ENCODE measurements at places on chromosomes 6 and 20.

DNA sequence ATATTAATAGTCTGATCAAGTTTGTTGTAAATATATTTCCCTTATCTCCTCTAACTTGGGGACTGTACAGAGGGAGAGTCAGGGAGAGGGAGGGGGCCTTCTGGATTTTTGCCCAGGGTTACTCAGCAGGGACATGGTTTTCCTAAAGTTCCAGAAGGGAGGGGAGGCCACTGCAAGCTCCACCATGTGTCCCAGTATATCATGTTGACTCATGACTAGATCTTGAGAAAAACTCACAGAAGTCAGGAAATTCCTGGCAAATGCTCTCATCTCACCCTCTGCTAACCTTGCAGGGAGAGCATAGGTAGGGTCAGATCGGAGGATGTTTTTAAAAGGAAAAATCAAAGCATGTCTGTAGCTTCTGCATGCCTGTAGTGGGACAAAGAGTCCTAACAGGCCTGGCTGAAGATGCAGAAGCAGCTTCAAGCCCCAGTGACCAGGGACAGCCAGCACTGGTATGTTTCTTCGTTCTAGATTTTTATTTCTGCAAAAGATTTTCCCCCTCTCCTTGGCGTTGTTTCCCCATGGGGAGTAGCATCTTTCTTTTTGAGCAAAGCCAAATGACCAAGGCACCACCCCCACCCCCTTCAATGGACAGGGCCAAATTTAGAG lies 272.9 kb upstream of the SUPT3H start:
- no peak for DNase-seq

GRCh38 chr6:138287144-138287955 lies 69.1 kb upstream of the PBOV1 start:
- DNase-seq, result peak; percentile 4

- DNase-seq, result no peak
Observed at GRCh38 chr6:45377043-45377553, 636 bp downstream of the SUPT3H start.

DNA sequence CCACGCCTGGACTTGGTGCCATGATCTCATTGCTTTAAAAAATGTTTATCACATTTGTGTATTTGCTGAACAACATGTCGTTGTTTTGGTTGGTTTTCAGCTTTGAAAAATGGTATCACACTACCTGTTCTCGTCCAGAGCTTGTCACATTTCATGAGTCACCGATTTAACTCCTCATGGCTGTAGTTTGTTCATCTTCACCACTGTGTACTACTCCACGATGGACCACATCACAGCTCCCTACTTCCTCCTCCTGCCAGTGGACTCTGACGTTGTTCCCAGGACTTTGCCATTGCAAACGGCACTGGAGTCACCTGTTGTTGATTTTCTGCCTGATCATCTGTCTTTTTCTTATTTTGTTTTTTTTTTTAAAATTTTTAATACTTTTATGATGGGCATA lies 157.7 kb downstream of the ERMARD start:
- DNase-seq, result no peak

- no peak for DNase-seq
Observed at GRCh38 chr6:34317882-34318498, 69.2 kb upstream of the SMIM29 start.

DNA sequence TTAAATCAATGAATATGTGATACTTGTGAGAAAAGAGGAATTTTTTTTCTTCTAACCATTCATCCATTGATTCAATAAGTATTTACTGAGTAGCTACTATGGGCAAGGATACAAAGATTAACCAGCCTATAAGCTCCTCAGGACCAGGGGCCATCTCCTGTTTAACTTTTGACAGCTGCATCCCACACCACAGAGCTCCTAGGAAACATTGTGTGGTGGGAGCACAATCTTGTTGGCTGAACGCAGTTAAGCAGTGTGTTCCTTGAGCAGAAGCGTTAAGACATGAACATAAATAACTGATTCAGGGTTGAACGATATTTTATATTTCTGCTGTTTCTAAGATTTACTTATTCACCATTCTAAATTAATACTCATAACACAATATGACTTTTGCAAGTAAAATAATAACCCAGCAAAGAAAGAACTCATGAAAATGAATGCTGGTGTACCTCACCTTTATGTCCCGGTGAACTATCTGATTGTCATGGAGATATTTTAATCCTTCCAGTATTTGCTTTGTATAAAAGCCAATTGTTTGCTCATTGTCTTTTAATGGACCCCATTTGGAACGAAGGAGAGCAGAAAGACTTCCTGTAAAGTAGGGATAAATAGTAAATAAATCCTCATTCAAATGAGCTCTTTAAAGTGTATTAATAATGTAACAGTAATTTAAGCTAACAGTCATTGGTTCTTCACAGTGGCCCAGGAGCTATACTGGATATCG lies 62.6 kb upstream of the MAP7 start:
- no peak for DNase-seq

GRCh38 chr6:138115877-138116660 lies 8.8 kb upstream of the PERP start:
- DNase-seq, result no peak

- DNase-seq, result no peak
Observed at GRCh38 chr6:113512576-113512975, 344.6 kb upstream of the MARCKS start.

GRCh38 chr6:39181333-39181732 lies 47.9 kb downstream of the KCNK5 start:
- DNase-seq, result no peak

DNA sequence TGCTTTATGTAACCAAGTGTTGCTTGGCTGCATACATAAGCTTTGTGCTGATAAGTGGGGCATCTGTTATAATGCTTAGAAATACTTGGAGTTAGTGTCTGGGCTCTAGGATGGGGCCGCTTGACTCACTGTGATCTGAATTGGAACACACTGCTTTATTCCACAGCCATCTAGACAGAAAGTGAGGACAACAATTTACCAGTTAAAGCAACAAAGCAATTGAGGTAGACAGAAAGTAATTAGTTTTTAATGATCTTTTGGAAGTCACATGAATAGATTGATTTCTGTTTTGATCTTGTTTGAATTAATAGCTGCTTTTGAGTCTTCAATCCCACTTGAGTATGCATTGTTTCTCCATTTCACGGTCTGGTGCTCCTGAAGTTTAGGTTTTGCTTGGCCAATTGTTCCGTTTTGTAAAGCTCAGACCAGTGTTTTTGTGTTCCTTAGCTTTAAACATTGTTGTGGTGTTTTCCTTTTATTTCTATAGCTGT lies 157.5 kb downstream of the TRMT11 start:
- no peak for DNase-seq

- DNase-seq, result no peak
Observed at GRCh38 chr6:57305761-57306160, 11.7 kb upstream of the PRIM2 start.

DNA sequence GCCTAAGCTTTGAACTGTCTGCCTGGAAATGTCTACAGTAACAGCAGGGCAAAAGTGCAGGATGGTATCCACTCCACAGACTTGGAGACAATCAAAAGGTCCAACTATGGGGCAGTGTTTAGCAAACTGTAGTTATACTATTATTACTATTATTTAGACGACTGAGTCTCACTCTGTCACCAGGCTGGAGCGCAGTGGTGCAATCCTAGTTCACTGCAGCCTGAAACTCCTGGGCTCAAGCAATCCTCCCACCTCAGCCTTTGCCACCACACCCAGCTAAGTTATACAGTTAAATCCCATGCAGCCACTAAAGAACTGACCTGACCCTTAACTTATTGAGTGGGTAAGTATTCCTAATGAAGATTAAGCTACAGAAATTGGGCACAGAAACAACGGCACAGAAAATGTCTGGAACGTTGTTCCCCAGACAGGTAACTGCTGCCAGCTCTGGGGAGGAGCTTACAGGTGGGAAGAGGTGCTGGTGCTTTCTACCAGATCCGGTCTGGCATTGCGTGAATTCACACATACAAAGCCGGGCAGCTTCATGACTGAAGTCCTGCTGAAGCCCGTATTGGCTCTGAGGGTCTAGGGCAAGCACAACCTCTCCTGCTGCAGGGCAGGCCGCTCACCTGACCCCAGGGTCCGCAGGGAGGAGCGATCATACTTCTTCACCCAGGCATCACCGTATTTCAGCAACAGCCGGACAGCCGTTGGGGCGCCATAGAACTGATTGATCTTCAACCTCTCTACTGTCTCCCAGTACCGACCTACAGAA lies 27.0 kb upstream of the APMAP start:
- DNase-seq, result no peak

- DNase-seq, result no peak
Observed at GRCh38 chr6:35174088-35174434, 32.9 kb upstream of the TCP11 start.

DNA sequence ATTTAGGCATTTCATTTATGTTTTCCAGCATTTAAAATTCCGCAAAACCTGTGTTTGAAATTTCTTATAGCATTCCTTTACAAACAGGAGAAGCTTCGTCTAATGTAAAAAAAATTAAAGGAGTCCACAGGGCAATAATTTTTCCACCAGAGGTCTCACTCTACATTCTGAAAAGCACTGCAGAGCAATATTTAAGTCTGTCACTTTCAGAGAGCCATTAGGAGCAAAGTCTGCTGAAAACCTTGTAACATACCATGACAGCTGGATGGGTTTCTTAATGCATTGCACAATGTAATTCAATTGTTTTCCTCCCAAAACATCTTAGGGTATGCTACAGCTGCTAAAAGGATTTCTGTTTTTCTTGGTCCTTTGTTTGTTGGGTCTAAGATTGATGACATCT lies 18.0 kb downstream of the BAG2 start:
- DNase-seq, result no peak

GRCh38 chr20:36823121-36823520 lies 49.6 kb upstream of the DSN1 start:
- no peak for DNase-seq

DNA sequence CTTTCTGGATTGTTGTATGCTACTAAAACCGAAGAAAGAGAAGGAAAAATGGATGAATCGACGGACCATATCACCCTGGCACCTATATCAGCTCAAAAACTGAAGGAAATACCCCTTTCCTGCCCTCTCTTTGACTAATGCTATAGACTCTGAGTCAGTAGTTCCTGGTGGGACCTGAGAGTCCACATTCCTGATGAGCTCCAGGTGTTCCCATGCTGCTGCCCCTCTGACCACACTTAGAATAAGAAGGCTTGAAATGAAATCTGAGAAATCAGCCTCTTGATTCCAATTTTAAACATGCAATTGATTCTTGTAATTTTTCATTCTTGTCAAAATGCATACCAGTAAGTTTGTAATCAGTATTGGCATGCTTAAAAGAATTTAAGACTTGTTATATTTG lies 75.2 kb downstream of the PRL start:
- no peak for DNase-seq

DNA sequence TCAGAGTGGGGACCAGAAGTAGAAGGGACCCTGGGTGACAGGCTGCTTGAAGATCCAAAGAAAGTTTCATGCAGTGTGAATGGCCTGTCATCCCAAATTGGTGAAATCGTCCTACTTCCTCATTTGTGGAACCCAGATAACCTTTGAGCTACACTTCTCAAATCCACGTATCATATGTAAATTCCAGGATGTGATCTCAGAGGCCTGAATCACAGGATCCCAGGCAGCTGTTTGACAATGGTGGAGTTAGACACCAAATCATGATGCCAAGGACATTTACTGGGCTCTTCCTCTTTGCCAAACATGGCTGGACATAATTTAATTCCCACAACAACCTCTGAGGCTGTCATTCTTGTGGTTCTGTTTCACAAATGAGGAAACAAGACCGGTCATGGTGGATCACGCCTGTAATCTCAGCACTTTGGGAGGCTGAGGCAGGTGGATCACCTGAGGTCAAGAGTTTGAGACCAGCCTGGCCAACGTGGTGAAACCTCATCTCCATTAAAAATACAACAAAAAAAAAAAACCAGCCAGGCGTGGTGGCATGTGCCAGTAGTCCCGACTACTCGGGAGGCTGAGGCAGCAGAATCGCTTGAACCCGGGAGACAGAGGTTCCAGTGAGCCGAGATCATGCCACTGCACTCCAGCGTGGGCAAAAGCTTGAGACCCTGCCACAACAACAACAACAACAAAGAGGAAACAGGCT lies 39.9 kb upstream of the TTPAL start:
- no peak for DNase-seq

GRCh38 chr6:37393381-37393929 lies 39.6 kb upstream of the CMTR1 start:
- no peak for DNase-seq

DNA sequence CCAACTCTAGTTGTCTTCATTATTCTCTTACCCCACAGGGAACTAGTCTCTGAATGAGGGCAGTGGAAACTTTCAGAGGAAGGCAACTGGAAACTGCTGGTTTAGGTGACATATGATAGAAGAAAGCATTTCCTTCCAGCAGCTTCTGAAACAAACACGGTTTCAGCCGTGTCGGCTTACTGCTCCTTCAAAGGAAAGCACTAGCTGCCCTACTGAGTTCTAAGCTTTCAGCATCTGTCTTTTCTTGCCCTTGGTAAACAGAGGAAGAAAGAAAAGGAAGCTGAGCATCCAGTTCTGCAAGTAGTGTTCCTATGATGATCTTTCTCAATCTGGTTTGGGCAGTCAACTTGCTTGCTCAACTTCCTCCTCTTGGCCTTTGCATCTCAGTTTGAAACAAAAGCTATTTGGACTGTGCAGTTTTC lies 117.5 kb upstream of the CEP85L start:
- no peak for DNase-seq

- no peak for DNase-seq
Observed at GRCh38 chr6:149896491-149896890, 1.4 kb downstream of the RAET1E start.

DNA sequence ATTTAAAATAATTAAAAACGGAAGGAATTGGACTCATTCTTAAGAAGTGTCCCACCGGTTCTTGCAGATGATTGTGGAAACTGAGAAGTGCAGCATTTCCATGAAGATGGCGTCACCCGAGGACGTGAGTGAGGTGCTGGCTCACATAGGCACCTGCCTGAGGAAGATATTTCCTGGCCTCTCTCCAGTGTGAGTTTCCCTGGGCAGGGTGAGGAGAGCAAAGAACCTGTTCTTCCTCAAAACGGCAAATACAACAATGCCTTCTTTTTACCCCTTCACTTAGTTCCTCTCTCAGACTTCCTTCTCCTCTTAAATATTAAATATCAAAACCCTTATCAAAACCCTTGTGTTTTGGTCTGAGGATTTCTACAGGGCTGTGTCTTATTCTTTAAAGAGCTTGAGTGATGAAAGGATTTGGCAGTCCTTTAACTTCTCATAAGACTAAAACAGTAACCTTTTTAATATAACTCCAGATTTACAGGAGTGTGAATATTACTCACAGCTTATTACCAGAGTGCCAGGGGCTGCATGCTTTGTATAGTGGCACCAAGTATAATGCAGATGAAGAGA lies 156.3 kb downstream of the CARMIL1 start:
- DNase-seq, result no peak

DNA sequence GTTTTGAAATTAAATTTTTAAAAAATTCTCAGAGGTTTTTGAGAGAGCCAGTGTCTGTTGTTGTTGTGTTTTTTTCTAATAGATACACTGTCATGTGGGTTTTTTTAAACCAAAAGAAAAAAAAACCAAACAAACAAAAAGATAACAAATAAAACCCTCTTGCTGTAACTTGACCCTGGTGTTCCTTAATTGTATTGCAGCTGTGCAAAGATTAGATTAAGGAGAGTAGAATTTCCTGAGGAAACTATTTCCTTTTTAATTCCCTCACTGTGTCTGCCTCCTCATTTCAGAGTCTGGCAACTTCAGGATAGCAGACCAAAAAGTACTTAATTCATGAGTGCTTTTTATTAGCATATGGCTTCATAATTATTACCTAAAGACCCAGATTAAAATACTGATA lies 281.9 kb downstream of the EPM2A start:
- DNase-seq, result no peak
